ENCODE measurements at places on chromosomes 12 and 14. TPM values are rescaled to one million over a fixed set of nuclear protein-coding genes. Genes with fewer than 3 reads are reported as not detected.

DNA sequence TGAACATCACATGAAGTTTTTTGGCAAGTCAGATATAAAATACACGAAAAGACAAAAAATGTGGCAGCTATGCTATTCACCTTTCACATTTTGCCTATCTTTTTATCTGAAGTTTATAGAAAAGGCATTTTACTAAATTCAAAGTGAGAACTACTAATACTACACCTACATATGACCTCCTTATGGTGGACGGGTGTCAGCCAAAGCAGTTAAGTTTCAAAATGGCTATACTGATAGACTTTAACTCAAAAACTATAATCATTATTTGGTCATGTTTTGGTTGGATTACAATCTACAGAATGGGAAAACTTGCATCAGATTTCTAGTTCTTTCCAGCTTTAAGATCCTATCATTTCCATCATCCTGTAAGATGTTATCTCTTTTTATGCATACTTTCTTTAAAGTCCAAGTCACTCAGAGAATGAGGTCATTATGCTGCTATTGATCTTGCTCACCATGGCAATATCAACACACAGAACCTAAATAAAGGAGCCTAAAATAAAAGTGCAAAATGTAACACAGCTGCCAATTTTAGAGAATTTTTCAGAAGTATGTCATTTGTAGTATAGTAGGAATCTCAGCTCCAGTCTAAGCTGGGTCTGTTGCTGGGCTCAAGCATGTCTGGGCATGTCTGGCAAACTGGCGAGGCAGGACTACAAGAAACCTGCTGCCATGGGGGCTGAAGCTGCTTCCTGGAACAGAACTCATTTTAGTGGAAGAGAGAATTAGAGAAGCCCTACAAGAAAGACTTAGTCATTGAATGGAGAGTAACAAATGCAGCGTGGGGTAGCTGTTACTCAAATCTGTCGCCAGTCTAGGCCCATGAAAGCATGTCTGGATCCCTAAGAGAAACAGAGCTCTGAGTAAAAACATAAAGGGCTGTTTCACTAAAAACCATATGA, 7.6 kb upstream of the AEBP2 start:
- peak overlapping the region; percentile 98 for H3K27ac ChIP-seq
- H3K4me3 ChIP-seq = no peak overlapping the region
- H3K27me3 ChIP-seq = no peaks in the 10 kb centered on the region
- peaks cover 52% of the 10 kb centered on the region for H3K4me1 ChIP-seq

DNA sequence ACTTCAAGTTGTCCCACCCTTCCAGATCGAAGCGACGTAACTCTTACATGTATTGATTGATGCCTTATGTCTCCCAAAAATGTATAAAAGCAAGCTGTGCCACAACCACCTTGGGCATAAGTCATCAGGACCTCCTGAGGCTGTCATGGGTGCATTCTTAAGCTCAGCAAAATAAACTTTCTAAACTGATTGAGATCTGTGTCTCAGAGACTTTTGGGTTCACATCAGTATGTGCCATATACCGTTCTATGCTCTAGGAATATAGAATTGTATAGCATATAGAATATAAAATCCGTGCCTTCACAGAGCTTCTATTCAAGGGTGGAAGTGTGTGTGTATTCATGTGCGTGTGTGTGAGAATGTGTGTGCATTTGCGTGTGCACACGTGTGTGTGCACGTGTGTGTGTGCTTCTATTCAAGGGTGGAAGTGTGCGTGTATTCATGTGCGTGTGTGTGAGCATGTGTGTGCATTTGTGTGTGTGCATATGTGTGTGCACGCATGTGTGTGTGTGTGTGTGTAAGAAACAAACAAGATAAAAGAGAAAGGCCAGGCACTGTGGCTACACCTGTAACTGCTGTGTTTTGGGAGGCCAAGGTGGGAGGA, 11.5 kb upstream of the STX2 start:
- no peaks in the 10 kb centered on the region for H3K36me3 ChIP-seq
- no peak overlapping the region for H3K4me3 ChIP-seq
- peaks cover 7% of the 10 kb centered on the region for H3K27me3 ChIP-seq
- no peak overlapping the region for H3K27ac ChIP-seq
- no peaks in the 10 kb centered on the region for H3K4me1 ChIP-seq

GRCh38 chr12:133130808-133131128, 341 bp downstream of the ZNF10 start:
- H3K36me3 ChIP-seq = peaks cover 61% of the 10 kb centered on the region
- no peak for DNase-seq
- peaks cover 15% of the 10 kb centered on the region for H3K4me1 ChIP-seq

DNA sequence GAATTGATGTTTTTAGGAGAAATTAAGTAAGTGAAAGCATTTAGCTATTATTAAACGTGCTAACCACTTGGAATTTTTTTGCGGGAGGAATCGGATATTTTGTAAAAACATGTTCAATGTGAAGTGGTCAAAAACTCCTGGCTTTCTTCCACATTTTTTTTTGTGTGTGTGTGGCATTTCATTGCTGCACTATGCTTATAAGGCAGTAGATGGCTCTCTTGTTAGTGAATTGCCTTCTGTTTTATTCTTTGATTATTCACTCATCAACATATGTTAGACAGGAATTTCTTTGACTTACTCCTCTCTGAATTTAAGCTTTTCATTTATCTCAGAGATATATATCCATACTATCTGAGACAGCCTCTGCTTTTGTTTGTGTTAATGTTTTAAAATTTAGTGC, 71.3 kb downstream of the DERA start:
- H3K36me3 ChIP-seq = peaks cover 22% of the 10 kb centered on the region
- DNase-seq = no peak
- no peak overlapping the region for H3K27ac ChIP-seq

GRCh38 chr12:93533310-93533709, 39.2 kb upstream of the SOCS2 start:
- no peak for DNase-seq
- H3K27ac ChIP-seq = no peak overlapping the region
- H3K27me3 ChIP-seq = peaks cover 4% of the 10 kb centered on the region
- H3K4me3 ChIP-seq = no peak overlapping the region

The FGD4 gene
- total RNA-seq = 0.76 TPM

Measured in activated CD8-positive, alpha-beta memory T cell treated with anti-CD3 and anti-CD28 coated beads, Interleukin-2, amount 10 ng/mL, durations not matched to agents 7 days and 5 days (primary cell).